ENCODE measurements at places on chromosomes 6 and 20.

GRCh38 chr20:43831481-43832065 is 83.1 kb upstream of the TOX2 start:
- no peaks in the 10 kb centered on the region for H3K4me1 ChIP-seq
- H3K36me3 ChIP-seq = no peaks in the 10 kb centered on the region
- no peak overlapping the region for H3K27ac ChIP-seq

DNA sequence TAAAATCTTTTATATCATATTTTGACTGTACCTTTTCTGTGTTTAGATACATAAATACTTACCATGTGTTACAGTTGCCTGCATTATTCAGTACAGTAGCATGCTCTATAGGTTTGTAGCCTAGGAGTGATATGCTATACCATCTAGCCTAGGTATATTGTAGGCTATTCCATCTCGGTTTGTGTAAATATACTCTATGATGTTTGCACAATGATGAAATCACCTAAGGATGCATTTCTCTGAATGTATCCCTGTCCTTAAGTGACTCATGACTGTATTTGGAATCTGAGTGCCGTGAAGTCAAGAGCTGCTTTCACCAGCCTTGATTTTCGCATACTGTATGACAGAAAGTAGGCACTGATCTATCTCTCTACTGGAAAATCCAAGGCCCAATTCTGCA is 129.9 kb downstream of the UTRN start:
- no peaks in the 10 kb centered on the region for H3K27me3 ChIP-seq
- H3K36me3 ChIP-seq = no peaks in the 10 kb centered on the region
- H3K4me3 ChIP-seq = no peak overlapping the region
- H3K27ac ChIP-seq = peak overlapping the region; percentile 13

DNA sequence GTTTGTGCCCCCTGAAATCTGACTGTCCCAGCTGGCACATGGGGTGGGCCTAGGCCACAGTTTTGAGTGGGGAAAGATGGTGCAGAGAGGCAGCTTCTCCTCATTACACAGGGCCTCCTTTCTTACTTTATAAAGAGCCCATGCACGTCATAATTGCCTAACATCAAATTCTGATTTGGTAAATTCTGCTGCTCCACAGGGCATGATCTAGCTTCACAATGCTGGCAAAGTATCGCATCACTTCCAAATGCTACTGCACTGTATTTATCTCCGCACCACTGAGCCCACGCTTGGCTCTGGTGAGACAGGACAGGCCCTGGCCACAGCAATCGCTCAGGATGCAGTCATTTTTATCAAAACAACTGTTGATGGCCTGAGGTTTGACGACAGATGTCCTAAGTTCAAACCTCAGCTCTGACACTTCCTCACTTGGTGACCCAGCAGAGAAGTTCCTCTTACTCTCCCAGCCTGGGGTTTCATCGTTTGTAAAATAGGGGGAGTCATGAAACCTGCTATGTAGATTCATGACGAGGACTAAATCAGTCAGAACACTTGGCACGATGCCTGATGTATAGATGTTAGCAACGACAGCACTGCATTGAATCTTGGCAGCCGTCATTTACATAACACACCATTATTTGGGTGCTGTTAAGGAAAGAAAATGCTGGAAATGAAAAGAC is 187.9 kb downstream of the TTLL2 start:
- no peak overlapping the region for H3K4me3 ChIP-seq
- DNase-seq = no peak
- no peaks in the 10 kb centered on the region for H3K36me3 ChIP-seq
- H3K27me3 ChIP-seq = no peaks in the 10 kb centered on the region
- H3K27ac ChIP-seq = no peak overlapping the region

DNA sequence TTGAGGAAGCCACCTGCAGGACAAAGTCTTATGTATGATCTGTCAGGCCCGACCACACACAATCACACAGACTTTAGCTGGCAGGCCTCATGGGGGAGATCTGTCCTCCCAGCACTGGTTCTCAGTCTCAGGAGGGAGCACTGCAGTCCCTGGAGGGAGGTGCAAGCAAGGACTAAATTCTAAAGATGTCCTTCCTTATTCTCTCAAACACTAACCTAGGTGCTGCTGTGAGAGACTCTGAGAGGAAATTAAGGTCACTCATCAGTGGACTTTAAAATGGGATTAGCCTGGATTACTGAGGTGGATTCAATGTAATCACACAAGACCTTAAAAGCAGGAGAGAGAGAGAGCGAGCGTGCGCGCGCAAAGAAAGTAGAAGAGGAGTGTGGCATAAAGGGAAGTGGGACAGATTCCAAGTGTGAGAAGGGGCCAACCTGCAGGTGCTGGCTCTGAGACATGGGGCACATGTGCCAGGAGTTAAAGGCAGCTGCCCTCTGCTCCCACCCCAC is 14.3 kb downstream of the GLO1 start:
- H3K4me1 ChIP-seq = peaks cover 5% of the 10 kb centered on the region
- DNase-seq = no peak
- no peak overlapping the region for H3K4me3 ChIP-seq

- DNase-seq = no peak
- H3K4me1 ChIP-seq = no peaks in the 10 kb centered on the region
- H3K27ac ChIP-seq = no peak overlapping the region
- H3K4me3 ChIP-seq = no peak overlapping the region
These were observed 22.8 kb upstream of the TAF4 start for GRCh38 chr20:62088258-62089127.

GRCh38 chr6:139230391-139230840 is 61.4 kb downstream of the TXLNB start:
- no peaks in the 10 kb centered on the region for H3K36me3 ChIP-seq
- no peak overlapping the region for H3K4me3 ChIP-seq
- DNase-seq = no peak
- no peaks in the 10 kb centered on the region for H3K4me1 ChIP-seq
- no peaks in the 10 kb centered on the region for H3K27me3 ChIP-seq

DNA sequence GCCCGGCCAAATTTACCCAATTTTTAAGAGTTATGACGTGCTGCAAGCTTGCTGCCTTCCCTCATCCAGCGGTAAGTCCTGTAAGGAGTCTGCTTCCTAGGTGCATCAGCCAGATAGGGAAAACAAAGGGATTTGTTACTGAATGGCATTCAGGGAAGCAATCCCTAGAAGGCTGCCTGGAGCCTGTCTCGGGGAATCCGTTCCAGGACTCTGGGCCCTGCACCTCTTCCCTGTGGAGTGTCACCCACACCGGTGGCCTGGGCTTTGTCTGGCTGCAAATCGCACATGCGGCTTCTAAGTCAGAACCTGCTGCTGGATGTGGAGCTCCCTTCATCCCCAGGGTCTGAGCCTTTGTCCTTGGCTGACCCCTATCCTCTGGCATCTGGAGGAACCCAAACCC is 7.0 kb downstream of the MYT1 start:
- H3K27me3 ChIP-seq = peaks cover 57% of the 10 kb centered on the region
- H3K4me3 ChIP-seq = no peak overlapping the region
- DNase-seq = no peak
- H3K27ac ChIP-seq = no peak overlapping the region
- no peaks in the 10 kb centered on the region for H3K36me3 ChIP-seq

GRCh38 chr20:63896264-63897105 is 1.6 kb downstream of the DNAJC5 start:
- H3K27me3 ChIP-seq = no peaks in the 10 kb centered on the region
- H3K4me1 ChIP-seq = peaks cover 64% of the 10 kb centered on the region

DNA sequence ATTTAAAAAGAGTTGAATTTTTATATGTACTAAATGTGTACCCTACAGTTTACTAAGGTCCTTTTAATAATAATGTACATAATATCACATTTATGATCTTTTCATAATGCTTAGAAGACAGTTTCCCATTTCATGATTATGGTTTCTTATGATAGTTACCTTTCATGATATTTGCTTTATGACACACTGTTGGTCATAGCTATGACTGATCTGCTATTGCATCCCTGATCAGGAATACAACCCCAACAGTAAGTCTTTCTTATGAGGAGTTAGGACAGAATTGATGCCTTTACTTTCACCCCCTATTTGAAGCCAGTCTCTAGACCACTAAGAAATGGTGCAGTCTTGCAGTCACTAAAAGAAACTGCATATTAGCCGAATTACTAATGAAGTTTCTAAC is 31.0 kb downstream of the LCA5 start:
- DNase-seq = no peak
- no peaks in the 10 kb centered on the region for H3K36me3 ChIP-seq
- H3K27me3 ChIP-seq = no peaks in the 10 kb centered on the region

DNA sequence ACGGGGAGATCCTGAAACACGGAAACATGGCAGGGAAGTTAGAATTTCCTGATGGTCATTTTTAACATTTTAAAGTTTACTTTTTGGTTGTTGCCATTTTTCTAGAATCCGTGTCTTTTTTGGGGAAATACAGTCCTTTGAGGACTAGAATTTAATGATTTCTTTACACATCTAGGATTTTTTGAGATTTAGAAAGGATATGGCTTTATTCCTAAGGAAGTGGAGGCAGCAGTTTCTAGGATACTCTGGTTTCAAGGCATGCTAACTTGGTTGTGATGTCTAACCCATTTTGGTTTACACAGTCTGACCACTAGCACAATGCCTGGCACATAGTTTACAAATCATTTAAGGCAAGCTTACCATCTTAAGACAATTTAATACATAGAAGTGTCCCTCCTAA is 1.1 kb upstream of the ZBTB2 start:
- peak overlapping the region; percentile 100 for H3K4me3 ChIP-seq
- peak overlapping the region; percentile 100 for H3K27ac ChIP-seq
- H3K4me1 ChIP-seq = peaks cover 60% of the 10 kb centered on the region
- no peaks in the 10 kb centered on the region for H3K27me3 ChIP-seq
- no peak for DNase-seq

DNA sequence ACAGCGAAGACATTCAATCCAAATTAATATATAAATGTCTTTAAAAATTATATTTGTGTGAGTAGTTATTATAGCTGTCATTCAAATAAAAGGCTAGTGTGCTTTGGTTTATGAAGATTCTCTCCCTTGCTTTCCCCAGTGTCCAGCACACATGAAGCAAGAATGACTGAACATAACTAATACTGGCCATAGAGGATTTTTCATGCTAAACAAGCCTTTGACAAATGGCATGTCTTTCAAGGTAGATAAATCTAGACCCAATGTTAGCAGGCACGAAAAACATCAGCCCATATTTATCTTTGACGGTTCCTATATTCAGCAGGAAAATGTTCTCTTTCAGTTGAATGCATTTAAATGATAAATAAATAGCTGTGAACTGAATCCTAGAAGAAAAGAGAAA is 1234.4 kb downstream of the EPHA7 start:
- no peaks in the 10 kb centered on the region for H3K36me3 ChIP-seq
- H3K27ac ChIP-seq = no peak overlapping the region
- H3K27me3 ChIP-seq = no peaks in the 10 kb centered on the region
- H3K4me3 ChIP-seq = no peak overlapping the region

- no peak overlapping the region for H3K4me3 ChIP-seq
- no peak for DNase-seq
- H3K4me1 ChIP-seq = peaks cover 49% of the 10 kb centered on the region
- peak overlapping the region; percentile 55 for H3K27ac ChIP-seq
- H3K27me3 ChIP-seq = no peaks in the 10 kb centered on the region
These were observed 38.3 kb downstream of the ARHGAP18 start for GRCh38 chr6:129671442-129672340.

GRCh38 chr6:94953867-94954631 is 623.3 kb upstream of the MANEA start:
- no peaks in the 10 kb centered on the region for H3K4me1 ChIP-seq
- DNase-seq = no peak
- no peaks in the 10 kb centered on the region for H3K36me3 ChIP-seq
- H3K27ac ChIP-seq = no peak overlapping the region

DNA sequence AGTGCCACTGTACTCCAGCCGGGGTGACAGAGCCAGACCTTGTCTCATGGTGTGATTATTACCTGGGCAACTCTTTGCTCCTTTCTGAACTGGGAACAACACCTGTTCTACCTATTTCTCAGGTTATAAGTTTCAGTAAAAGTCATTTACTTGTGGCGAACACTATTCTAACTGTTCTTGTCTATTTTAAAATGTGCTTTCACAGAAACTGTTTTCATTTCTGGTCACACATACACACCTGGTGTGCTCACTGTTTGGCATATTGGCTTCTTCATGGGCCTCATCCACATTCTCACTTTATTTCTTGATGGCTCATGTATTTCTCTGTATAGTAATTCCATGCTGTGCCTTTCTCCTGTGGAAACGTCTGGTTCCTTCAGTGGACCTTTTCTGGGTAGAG is 30.5 kb upstream of the XRN2 start:
- DNase-seq = no peak
- no peaks in the 10 kb centered on the region for H3K36me3 ChIP-seq
- H3K4me1 ChIP-seq = no peaks in the 10 kb centered on the region
- no peaks in the 10 kb centered on the region for H3K27me3 ChIP-seq
- H3K27ac ChIP-seq = no peak overlapping the region

- H3K4me3 ChIP-seq = peak overlapping the region; percentile 79
- peaks cover 9% of the 10 kb centered on the region for H3K36me3 ChIP-seq
- no peak for DNase-seq
These were observed 6.0 kb downstream of the GJA1 start for GRCh38 chr6:121441477-121441876.

- peaks cover 18% of the 10 kb centered on the region for H3K4me1 ChIP-seq
- H3K27ac ChIP-seq = no peak overlapping the region
- DNase-seq = no peak
- no peaks in the 10 kb centered on the region for H3K36me3 ChIP-seq
- H3K27me3 ChIP-seq = no peaks in the 10 kb centered on the region
These were observed 216.6 kb downstream of the IBTK start for GRCh38 chr6:82030761-82031503.

GRCh38 chr20:15682690-15683089 is 890.6 kb downstream of the KIF16B start:
- no peak overlapping the region for H3K4me3 ChIP-seq
- no peaks in the 10 kb centered on the region for H3K4me1 ChIP-seq
- no peaks in the 10 kb centered on the region for H3K36me3 ChIP-seq
- H3K27me3 ChIP-seq = no peaks in the 10 kb centered on the region

- no peaks in the 10 kb centered on the region for H3K4me1 ChIP-seq
- no peaks in the 10 kb centered on the region for H3K36me3 ChIP-seq
- no peak overlapping the region for H3K4me3 ChIP-seq
- no peak overlapping the region for H3K27ac ChIP-seq
- H3K27me3 ChIP-seq = no peaks in the 10 kb centered on the region
These were observed 114.6 kb upstream of the TCF21 start for GRCh38 chr6:133774356-133774755.

- peaks cover 8% of the 10 kb centered on the region for H3K27me3 ChIP-seq
- H3K27ac ChIP-seq = no peak overlapping the region
- no peaks in the 10 kb centered on the region for H3K36me3 ChIP-seq
- no peak overlapping the region for H3K4me3 ChIP-seq
- H3K4me1 ChIP-seq = no peaks in the 10 kb centered on the region
These were observed 24.7 kb downstream of the FNDC1 start for GRCh38 chr6:159193923-159194322.

- no peaks in the 10 kb centered on the region for H3K36me3 ChIP-seq
- no peak overlapping the region for H3K4me3 ChIP-seq
- no peaks in the 10 kb centered on the region for H3K27me3 ChIP-seq
These were observed 566.6 kb upstream of the CITED2 start for GRCh38 chr6:139940741-139941729.

- H3K4me3 ChIP-seq = no peak overlapping the region
- H3K27me3 ChIP-seq = no peaks in the 10 kb centered on the region
- DNase-seq = no peak
These were observed 34.5 kb downstream of the TPD52L1 start for GRCh38 chr6:125188037-125188436.

- no peak overlapping the region for H3K27ac ChIP-seq
- no peak for DNase-seq
- no peaks in the 10 kb centered on the region for H3K36me3 ChIP-seq
- no peaks in the 10 kb centered on the region for H3K27me3 ChIP-seq
These were observed 300.3 kb downstream of the LAMA2 start for GRCh38 chr6:129183187-129183591.

- no peaks in the 10 kb centered on the region for H3K36me3 ChIP-seq
- H3K4me3 ChIP-seq = no peak overlapping the region
- no peaks in the 10 kb centered on the region for H3K27me3 ChIP-seq
- no peak for DNase-seq
- no peak overlapping the region for H3K27ac ChIP-seq
These were observed 53.7 kb downstream of the KLHL31 start for GRCh38 chr6:53611889-53612288.

Measured in heart right ventricle (tissue), 16 donors.